NCI-H774 (cell line): ENCODE measurements at places on chromosomes 1 and 21.
A peak's percentile ranks its signal among the peaks of the same experiment; 100 is the strongest.

DNA sequence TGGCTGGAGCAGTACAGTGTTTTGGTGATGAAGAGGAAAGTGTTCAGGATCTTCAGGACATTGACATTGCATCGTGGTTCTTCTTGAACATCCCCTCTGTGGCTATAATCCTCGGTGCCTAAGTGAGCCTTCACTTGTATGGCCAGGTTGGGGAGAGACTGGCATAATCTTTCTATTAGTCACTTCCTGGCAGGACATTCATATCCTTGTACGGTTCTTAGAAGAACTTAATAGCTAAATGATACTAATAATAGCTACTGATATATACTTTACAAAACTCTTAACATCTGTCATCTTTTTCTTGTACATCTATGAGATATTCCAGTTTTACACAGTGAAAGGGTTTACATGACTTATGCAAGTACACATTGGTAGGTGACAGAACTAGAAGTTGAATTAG is 35.8 kb downstream of the CELF3 start:
- no peak for DNase-seq

- DNase-seq, result no peak
These were observed 13.1 kb upstream of the PLA2G2C start for GRCh38 chr1:20199403-20199802.

- no peak for DNase-seq
These were observed 45.6 kb downstream of the DDX20 start for GRCh38 chr1:111801071-111801850.

DNA sequence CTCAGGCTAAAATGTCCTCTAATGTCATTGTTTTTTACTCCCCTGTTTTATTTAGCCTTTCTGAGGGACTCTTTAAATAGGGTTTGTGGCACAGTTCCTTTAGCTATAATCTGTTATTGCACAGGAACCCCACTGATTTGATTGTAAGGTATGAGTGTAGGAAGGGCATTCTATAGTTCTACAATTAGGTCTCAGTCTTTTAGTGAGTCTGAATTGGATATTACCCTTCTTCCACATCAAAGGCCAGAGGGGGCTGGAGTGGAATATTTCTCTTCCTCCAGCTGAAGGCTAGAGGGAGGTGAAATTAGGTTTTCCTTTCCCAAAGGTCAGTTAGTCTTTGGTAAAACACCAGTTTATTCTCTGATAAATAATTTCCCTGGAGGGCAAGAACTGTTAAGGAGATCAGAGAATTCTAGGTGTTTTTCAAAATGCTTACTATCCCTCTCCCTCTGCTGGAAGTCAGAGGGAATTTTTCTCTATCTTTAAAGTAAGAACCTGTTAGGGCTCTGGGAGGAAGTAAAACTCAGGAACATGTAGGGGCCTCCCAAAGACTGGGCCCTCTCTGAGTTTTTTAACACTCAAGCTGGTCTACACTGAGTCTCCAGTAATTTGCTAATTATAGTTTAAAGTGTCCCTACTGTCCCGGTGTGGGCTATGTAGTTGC is 176.3 kb upstream of the ZNHIT6 start:
- DNase-seq, result no peak

DNA sequence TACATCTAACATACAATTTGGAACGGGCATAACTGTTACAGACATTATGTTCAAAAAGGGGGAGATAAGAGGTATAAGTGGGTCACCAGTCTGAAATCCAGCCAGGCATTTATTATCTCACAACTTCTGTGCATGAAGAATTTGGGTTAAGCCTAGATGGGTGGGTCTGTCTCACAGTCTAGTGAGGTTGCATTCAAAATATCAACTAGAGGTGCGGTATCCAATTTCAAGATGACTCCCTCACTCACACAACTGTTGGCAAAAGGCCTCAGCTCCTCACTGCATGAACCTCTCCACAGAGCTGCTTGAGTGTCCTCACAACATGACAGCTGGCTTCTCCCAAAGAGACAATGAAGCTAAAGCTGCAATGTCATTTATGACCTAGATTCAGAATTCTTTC is 4.7 kb downstream of the AUNIP start:
- DNase-seq, result no peak

DNA sequence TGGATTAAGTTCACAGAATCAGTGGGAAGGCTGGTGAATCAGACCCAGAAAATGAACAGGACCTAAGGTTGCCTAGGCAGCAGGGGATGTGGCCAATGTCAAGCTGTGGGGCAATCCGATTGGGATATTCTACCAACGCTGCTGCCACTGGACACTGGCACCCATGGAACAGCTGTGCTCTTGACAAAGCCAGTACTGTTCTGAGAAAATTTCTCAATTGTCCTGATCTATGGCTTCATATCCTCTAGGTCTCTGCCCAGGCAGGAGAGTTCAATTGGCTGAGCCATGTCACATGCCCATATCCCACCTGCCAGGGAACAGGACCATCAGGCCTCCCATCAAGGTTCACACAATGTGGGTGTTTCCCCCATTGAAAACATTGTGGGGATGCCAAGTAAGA is 6.2 kb downstream of the TACSTD2 start:
- no peak for DNase-seq

GRCh38 chr1:42937141-42937696 is 21.4 kb downstream of the SLC2A1 start:
- no peak for DNase-seq

DNA sequence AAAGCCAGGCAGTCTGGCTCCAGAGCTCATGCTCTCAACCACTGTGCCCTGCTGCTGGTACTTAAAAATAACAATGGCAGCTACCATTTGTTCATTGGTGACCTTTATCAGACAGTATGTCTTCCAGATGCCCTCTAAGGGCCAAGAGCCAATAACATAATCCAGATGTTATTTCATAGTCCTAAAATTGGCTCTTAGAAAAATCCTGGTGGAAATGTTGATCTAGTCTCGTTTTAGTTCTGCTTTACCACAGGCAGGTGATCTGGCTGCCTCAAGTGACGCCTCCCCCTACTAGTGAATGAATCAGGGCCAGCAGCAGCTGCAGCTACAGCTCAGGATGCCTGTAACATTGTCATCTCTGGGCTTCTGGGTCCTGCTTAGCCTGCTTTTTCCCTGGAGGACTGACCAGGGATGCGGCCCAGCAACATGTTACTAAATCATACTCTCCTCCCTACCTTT is 12.6 kb upstream of the HMGN2 start:
- no peak for DNase-seq

DNA sequence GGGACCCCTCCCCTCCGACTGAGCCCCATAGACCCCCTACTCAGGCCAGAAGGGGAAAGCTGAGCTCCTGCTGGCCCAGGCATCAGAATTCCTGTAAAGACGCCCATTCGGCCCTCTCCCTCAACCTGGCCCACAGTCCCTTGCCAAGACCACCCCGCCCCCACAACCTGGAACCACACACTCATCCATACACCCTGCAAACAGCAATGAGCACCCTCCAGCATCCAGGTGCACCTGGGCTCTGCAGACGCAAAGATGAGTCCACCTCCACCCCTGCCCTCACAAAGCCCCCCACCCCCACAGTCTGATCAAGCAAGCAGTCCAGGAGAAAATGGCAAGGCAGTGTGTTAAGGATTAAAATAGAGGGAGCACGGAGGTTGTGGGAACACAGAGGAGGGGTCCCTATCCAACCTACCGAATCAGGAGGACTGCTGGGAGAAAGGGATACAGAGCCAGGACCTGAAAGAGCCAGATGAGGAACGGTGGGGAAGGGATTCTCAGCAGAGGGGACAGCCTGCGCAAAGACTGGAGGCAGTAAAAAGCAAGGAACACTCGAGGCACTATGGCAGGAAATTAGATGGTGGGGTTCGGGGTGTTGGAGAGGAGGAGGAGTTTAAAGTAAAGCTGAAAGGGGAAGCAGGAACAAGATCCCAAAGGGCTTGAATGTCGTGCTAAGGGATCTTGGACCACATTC is 67.3 kb upstream of the LAPTM5 start:
- no peak for DNase-seq

DNA sequence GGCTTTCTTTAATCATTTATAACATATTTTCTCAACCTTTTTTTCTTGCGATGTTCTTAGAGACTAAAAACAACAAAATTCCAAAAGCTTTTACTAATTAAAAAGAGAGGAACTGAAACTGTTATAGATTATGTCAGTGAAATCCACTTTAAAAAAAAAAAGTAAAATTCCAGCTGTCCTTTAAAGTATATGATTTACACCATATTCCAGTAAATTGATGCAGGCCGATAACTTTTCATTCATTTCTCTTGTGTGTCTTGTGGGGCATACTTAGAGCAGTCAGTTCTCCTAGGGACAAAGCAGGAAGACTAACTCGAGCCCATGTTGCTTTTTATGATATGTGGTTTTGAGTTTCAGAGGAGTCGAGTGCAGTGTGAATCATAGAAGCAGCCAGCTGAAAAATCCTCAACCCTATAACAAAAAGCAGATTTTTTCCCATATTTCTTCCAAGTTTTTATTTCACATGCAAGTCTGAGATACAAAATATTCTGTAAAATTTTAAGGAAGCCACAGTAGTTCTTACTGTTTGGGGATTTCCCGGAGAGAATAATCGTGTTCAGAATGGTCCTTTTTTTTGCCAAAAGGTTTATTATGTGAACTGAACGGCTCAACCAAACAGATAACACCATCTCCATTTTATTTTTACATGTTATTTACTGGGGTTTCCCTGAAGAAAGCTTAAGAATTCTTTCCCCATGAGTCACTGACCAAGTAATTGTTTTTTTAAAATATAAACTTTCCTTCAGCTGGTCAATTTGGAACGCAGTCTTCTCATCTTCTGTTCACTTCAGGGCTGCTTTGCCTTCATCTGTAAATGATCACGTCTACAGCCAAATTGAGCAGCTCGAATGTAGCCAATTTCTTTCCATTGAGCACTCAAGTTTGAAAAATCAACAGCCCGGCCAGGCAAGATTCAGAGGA is 77.0 kb upstream of the C1orf105 start:
- DNase-seq, result no peak

- DNase-seq, result no peak
These were observed 57.2 kb downstream of the EPHB2 start for GRCh38 chr1:22767852-22768251.

DNA sequence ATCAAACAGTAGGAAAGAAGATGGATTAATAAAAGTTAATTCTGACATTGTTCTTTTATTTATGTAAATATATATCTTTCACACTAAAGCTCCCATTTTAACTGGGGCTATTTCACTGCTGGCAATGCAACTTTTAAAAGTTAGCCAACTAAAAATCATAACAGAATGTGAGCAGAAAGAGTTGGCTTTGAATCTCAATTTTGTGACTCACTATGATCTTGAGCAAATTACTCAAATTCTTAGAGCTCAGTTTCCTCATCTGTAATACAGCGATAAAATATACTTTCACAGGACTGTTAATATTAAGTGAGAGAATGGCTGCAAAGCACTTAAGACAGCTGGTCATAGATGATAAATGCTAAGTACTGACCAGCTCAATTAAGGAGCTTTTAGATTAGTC is 10.8 kb downstream of the EFCAB14 start:
- DNase-seq, result no peak

DNA sequence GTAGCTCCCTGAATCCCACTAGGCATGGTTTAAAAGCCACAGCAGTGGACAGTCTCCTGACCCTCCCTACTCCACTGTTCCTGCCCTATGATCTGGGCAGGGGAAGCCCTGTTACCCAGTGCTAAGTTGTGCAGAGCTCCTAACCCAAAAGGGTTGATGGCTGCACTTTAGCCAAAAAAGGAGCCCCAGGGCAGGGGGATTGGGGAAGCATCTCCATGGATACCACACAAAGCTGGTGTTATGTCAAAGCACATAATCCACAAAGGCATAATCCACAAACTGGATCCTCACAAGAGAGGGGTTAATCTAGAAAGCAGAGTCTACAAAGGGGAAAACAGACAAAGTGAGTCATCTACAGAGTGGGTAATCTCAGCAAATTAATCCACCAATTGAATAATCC is 5.7 kb downstream of the RSPO1 start:
- DNase-seq, result no peak

DNA sequence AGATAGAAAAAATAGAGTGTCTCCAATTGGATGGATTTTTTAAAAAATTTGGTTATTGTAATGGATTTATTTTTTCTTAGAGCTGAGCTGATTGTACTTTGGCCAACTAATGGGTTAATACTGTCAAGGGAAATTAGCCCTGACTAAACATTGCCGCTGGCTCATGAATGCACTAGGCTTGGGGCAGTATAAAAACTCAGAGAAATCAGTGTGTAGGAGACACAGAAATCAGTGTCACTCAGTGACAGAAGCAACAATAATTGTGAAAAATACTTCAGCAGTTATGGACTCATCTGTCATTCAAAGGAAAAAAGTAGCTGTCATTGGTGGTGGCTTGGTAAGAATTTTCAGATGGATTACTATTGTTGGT is at the start of gene KMO:
Gene KMO (plus strand): TSS at position 217 of the 370 bp plus-strand sequence. CDS start 67 bp downstream, at position 284.
- peak; percentile 17 for DNase-seq

- DNase-seq, result peak; percentile 14
These were observed 42.9 kb upstream of the CD53 start for GRCh38 chr1:110829955-110830553.

DNA sequence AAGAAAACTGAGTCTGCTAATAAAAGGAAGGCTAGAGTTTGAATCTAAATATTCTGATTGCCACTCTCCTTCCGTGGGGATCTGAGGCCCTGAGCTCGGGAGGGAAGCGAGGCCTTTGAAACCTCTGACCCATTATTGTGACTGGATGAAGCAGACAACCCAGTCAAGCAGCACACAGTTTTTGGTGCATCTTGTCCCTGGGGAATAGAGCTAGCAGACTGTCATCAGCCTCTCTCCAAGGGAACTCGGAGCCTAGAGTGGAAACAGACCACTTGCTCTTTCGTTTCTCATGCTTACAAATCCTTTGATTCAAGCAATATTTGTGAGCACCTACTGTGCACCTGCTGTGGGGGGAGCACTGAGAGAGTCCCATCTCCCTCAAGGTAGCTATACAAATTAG is 133.2 kb upstream of the KLHDC7A start:
- no peak for DNase-seq

DNA sequence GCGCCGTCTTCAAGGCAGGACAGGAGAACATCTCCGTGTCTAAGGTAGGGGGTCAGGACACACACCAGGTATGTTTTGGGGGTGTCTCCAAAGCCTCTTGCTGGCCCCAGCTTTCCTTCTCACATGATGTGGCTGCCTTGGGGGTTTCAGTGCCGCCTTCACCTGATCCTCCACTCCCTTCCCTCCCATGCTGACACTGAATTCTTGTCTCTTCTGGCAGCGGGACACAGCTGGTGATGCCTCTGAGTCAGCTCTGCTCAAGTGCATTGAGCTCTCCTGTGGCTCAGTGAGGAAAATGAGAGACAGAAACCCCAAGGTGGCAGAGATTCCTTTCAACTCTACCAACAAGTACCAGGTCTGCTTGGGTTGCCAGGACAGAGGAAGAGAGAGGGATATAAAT is 13.5 kb downstream of the ATP1A2 start:
- no peak for DNase-seq

- no peak for DNase-seq
These were observed 174.1 kb downstream of the PBX1 start for GRCh38 chr1:164733070-164733469.

GRCh38 chr1:110280804-110281203 is 58.4 kb upstream of the RBM15 start:
- DNase-seq, result no peak
